GM12864 (cell line): ENCODE measurements at places on chromosomes 2 and 18.

GRCh38 chr2:28153851-28154250 lies 238.8 kb upstream of the FOSL2 start:
- DNase-seq, result no peak

GRCh38 chr2:239716536-239717318 lies 308.4 kb downstream of the NDUFA10 start:
- no peak for DNase-seq

DNA sequence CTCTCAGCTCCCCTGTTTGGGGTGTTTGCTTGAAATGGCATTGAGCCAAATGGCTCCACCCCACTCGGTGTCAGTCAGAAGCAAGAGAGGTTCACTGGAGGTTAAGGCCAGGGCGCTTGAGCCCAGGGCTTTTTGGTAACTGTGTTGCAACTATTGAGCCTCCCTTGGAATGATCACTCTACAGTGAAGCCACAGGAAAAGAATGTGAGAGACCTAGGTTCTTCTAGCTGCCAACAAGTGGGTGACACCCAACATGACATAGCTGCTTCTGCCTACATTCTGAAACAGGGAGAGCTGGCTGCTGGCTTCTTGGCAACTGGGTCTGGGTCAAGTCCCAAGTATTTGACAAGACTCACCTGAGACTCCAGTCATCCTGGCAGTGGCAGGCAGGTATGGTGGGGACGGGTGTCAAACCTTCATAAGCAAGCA lies 7.1 kb upstream of the GRHL1 start:
- DNase-seq, result no peak

GRCh38 chr2:134910763-134911399 lies 7.7 kb upstream of the CCNT2 start:
- no peak for DNase-seq

DNA sequence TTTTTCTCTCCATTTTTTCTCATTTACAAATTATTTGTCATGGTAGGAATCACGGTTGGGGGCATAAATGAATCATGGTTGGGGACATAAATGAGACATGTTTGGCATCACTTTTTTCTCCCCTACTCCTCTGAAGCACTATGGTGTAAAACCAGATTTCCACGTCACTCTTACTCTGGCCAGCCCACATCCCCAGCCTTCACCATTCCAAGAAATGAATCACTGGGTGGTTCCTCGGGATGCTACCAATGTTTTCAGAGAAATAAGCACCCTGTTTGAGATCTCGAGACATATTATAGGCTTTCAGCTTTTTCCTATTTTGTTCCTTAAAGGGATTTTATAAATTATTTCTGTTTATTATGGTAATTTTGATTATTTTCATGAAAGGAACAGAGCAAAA lies 155.0 kb upstream of the SLC8A1 start:
- no peak for DNase-seq
